ENCODE measurements at places on chromosomes 13 and 19. TPM values are rescaled to one million over a fixed set of nuclear protein-coding genes. Genes with fewer than 3 reads are reported as not detected.

DNA sequence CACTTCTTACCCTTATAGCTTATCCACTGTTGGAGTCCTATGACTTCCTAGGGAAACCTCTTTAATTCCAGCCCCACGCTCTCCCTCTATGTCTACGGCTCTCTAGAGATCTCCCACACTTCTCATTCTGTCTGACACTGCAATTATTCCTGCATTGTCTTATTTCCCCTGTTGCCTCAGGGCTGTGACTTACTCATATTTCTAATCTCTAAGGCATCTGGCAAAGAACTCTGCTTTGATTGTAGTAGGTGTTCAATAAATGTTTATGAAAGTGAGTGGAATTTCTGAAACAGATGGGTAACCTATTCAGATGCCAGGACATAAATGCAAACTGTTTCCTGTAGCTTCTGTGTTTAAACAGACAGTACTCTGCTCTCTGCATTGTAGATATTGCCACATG lies 102.4 kb upstream of the SERTM1 start:
- H3K27me3 ChIP-seq, result no peaks in the 10 kb centered on the region
- no peaks in the 10 kb centered on the region for H3K4me1 ChIP-seq
- no peaks in the 10 kb centered on the region for H3K36me3 ChIP-seq
- H3K4me3 ChIP-seq, result no peak overlapping the region
- no peak overlapping the region for H3K27ac ChIP-seq
- no peak for DNase-seq

DNA sequence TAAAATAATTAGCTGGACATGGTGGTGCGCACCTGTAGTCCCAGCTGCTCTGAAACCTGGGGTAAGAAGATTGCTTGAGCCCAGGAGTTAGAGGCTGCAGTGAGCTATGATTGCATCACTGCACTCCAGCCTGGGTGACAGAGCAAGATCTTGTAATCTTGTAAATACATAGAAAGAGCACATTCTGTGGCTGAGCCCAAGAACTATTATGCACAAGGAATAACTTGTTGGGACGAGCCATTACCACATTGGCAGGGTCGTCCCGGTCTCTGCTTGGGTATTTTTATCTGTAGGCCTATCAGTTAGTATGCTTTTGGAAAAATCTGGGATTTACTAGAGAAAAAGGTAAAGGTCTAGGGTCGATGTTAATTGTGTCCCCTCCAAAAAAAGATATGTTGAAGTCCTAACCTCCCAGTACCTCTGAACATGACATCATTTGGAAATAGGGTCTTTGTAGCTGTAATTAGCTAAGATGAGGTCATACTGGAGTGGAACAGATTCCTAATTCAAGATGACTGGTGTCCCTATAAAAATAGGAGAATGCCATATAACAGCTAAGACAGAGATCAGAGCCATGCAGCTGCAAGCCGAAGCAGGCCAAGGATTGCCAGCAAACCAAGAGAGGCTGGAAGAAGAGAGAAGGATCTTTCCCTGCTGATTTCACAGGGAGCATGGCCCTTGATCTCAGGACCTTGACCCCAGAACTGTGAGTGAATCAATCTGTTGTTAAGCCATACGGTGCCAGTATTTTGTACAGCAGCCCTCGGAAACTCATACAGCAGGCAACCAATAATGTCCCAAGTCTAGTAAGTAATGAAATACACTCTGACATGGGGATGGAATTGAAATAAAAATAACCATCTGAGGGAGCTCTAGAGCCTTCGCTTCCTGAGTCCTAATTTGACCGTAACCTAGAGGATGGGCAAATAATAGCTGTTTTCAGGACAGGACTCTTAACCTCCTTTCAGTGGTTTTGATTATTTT lies 77.0 kb downstream of the TM9SF2 start:
- no peak overlapping the region for H3K4me3 ChIP-seq
- no peaks in the 10 kb centered on the region for H3K36me3 ChIP-seq
- no peak overlapping the region for H3K27ac ChIP-seq
- DNase-seq, result no peak
- H3K27me3 ChIP-seq, result no peaks in the 10 kb centered on the region

DNA sequence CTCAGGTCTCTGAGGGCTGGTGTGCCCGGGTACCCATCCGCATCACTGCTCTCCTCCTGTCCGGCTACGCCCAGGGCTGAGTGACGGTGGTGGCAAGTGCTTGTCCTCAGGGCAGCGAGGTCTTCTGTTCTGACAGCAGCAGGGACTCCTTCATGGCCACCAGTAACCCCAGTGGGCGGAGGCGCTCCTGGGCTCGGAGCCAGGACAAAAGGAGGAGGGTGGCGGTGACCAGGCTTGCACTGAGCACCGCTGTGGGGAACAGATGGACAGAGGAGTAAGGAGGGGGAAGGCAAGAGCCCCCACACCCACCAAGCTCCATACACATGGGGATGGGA lies 5.8 kb downstream of the CD320 start:
- no peaks in the 10 kb centered on the region for H3K27me3 ChIP-seq
- H3K36me3 ChIP-seq, result peaks cover 8% of the 10 kb centered on the region

DNA sequence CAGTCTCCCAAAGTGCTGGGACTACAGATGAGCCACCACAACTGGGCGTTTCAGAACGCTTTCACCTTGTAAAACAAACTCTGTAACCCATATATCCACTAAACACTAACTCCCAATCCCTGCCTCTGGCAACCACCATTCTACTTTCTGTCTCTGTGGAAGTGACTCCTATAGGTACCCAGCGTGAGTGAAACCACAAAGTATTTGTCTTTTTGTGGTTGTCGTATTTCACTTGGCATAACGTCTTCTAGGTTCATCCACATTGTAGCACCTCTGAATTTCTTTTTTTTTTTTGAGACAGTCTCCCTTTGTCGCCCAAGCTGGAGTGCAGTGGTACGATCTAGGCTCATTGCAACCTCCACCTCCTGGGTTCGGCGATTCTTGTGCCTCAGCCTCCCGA lies 44.8 kb downstream of the BRD4 start:
- DNase-seq, result no peak
- H3K36me3 ChIP-seq, result no peaks in the 10 kb centered on the region
- no peaks in the 10 kb centered on the region for H3K27me3 ChIP-seq
- H3K4me3 ChIP-seq, result no peak overlapping the region

DNA sequence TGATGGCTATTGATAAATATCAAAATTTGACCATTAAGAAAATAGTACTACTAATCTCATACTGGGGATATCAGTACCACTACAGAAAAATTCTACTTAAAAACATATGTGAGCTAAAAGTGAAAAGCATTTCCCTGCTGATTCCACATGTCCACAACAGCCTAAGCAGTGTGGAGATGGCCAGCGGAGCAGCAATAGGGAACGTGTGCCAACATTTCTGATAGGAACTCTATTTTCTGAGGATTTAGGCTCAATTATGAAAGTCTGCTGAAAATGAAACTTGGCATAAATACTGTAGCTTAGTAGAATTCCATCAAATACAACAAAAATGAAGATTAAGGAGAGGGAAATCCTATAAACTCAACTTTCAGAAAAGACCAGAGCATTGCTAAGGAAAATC lies 311.6 kb downstream of the ENOX1 start:
- no peaks in the 10 kb centered on the region for H3K36me3 ChIP-seq
- H3K27ac ChIP-seq, result no peak overlapping the region
- H3K4me1 ChIP-seq, result peaks cover 3% of the 10 kb centered on the region
- H3K27me3 ChIP-seq, result no peaks in the 10 kb centered on the region
- no peak for DNase-seq

GRCh38 chr19:18784786-18785120 lies 6.4 kb downstream of the COMP start:
- DNase-seq, result no peak
- no peaks in the 10 kb centered on the region for H3K36me3 ChIP-seq
- H3K4me1 ChIP-seq, result no peaks in the 10 kb centered on the region
- H3K27ac ChIP-seq, result no peak overlapping the region
- no peak overlapping the region for H3K4me3 ChIP-seq
- peaks cover 100% of the 10 kb centered on the region for H3K27me3 ChIP-seq

DNA sequence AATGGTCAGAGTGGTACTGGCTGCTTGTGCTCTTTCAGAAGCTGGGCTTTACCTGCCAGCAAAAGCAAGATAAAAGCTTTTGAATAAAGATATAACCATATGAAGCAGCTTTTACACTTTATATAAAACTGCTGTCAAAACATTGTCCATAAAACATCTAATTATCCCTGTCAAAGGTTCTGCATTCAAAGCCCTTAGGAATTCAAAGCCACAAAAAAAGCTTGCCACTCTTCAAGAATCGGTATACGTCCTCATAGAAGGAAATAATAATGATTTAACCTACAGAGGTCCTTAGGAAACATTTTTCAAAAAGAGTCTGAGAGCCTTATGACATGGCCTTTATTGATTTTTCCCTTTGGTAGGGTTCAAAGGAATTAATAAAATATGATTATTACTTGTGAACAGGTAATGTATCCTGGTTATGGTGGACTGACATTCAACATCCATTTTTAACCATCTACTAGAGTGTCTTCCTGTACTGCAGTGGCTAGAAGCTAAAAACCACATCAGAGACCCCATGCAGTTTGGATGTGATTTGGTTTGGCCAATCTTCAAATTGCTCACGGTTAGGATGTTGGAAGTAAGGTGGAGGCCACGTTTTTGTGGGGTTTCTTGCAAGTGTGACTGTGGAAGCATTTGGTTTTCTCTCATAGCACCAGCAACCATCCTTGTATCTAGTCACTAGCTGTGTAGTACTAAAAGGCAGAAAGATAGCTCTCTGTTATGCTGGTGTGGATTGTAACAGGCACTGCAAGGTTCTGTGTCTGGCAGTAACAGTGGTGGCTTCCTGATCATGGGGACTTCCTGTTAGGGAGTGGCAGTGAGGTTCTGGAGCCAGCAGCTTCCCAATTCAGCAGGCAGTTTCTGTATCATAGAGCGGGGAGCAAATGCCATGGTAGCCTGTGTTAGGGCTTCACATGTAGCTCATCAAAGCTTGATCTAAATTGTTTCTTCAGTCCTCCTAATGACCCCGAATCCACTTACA lies 441.5 kb downstream of the DIAPH3 start:
- H3K4me1 ChIP-seq, result peaks cover 2% of the 10 kb centered on the region
- peak; percentile 65 for DNase-seq
- no peak overlapping the region for H3K4me3 ChIP-seq
- no peaks in the 10 kb centered on the region for H3K27me3 ChIP-seq

- peaks cover 66% of the 10 kb centered on the region for H3K36me3 ChIP-seq
- DNase-seq, result peak; percentile 85
- H3K27ac ChIP-seq, result no peak overlapping the region
- no peak overlapping the region for H3K4me3 ChIP-seq
Observed at GRCh38 chr19:16386619-16387240, 62.1 kb downstream of the KLF2 start.

GRCh38 chr13:71661921-71662320 lies 205.1 kb downstream of the DACH1 start:
- no peak overlapping the region for H3K27ac ChIP-seq
- no peak for DNase-seq
- H3K36me3 ChIP-seq, result no peaks in the 10 kb centered on the region

- peak overlapping the region; percentile 73 for H3K4me3 ChIP-seq
- peak overlapping the region; percentile 93 for H3K27ac ChIP-seq
- H3K4me1 ChIP-seq, result no peaks in the 10 kb centered on the region
Observed at GRCh38 chr19:21474671-21475181, 30.7 kb upstream of the ZNF429 start.

DNA sequence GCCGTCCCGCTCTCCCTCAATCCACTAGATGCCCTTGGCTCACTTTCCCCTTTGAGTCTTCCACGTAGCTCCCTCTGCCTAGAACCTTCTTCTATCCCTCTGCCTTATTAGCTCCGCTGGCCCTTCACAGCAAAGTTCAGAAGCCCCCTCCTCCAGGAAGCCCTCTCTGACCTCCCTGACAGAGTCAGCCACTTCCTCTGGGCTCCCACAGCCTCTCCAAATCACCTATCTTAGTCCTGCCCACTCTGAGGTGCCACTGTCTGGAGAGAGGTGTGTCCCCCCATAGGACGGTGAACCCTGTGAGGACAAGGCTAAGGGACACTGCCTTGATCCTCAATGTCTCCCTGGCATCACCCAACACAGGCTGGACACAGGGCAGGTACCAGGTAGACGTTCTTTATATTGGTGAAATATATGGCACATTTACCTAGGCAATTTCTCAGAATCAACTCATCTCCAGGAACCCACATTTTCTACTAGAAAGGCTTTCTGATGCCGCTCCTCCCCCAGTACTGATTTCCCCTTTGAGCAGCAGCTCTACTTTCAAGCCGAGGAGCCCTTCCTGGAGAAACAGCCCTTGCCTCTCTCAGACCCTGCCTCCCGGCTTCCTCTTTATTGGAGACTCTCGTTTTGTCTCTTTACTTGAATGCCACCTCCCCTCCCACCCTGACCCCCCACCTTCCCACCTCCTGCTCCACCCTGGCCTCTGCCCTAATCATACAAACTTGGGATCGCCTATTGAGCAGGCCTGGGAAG lies 3.4 kb upstream of the TGFB1 start:
- no peak for DNase-seq
- no peak overlapping the region for H3K4me3 ChIP-seq
- H3K36me3 ChIP-seq, result no peaks in the 10 kb centered on the region
- no peaks in the 10 kb centered on the region for H3K4me1 ChIP-seq
- H3K27me3 ChIP-seq, result no peaks in the 10 kb centered on the region

- peaks cover 92% of the 10 kb centered on the region for H3K27me3 ChIP-seq
- no peak overlapping the region for H3K27ac ChIP-seq
- no peaks in the 10 kb centered on the region for H3K4me1 ChIP-seq
Observed at GRCh38 chr19:7787141-7787540, 24.1 kb downstream of the CLEC4M start.

DNA sequence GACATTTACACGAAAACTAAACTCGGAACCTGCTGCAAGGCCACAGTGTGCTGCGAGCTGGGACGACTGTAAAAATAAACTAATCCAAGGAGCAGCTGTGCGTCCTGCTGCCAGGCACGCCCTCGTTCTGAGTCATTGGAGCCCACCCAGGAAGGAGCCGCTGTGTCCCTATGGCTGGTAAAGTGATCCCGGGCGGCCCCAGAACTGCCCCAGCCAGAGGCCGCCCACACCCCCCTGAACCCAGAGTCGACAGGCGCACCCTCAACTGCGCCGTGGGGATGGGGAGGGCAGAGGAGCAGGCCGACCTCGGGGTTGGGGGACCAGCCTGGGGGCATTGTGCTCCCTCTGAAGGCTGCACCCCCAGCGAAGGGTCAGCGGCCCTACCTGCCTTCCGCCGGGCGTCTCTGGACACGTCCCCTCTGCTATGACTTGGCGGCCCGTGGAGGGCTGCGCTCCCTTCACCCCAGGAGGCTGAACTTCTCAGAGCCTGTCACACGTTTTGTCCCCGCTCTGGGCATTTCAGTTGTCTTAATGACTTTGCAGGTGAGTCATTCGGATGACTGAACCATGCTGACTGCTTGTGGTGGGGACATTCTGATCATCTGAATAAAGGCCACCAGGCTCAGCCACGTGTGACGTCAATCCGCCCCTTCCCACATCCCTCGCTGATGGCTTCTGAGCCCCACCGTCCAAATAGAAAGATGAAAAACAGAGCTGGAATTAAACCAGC lies 42.7 kb downstream of the ADPRHL1 start:
- DNase-seq, result no peak
- no peaks in the 10 kb centered on the region for H3K27me3 ChIP-seq
- H3K4me1 ChIP-seq, result no peaks in the 10 kb centered on the region
- H3K4me3 ChIP-seq, result no peak overlapping the region

Gene CPAMD8
- 18.6 TPM for total RNA-seq

Gene CEACAM1
- 1.4 TPM for total RNA-seq

Gene ADGRE2
- total RNA-seq, result 0.07 TPM

Gene LILRB5
- total RNA-seq, result not detected

Gene MBD3L3
- not detected for total RNA-seq

Gene PSG7
- total RNA-seq, result not detected

Gene GSX1
- total RNA-seq, result not detected

Measured in endodermal cell (in vitro differentiated cells).